ENCODE measurements at places on chromosomes 4 and X. TPM values are rescaled to one million over a fixed set of nuclear protein-coding genes. Genes with fewer than 3 reads are reported as not detected.

The CFAP299 gene
- total RNA-seq = not detected

The XAGE1B gene
- not detected for total RNA-seq

- no peak for DNase-seq
Observed at GRCh38 chr4:179894066-179894778, 2349.0 kb upstream of the TENM3 start.

- DNase-seq = no peak
Observed at GRCh38 chr4:87529187-87529586, at the start of gene SPARCL1. Gene SPARCL1 (minus strand): TSS chr4:87529376. CDS start chr4:87499574, 29,802 bp downstream.

GRCh38 chrX:80485543-80485942, 65.3 kb downstream of the TENT5D start:
- DNase-seq = no peak

- DNase-seq = no peak
Observed at GRCh38 chr4:87166296-87166854, 54.0 kb downstream of the KLHL8 start.

GRCh38 chr4:188195389-188195985, 56.2 kb downstream of the TRIML1 start:
- DNase-seq = no peak

DNA sequence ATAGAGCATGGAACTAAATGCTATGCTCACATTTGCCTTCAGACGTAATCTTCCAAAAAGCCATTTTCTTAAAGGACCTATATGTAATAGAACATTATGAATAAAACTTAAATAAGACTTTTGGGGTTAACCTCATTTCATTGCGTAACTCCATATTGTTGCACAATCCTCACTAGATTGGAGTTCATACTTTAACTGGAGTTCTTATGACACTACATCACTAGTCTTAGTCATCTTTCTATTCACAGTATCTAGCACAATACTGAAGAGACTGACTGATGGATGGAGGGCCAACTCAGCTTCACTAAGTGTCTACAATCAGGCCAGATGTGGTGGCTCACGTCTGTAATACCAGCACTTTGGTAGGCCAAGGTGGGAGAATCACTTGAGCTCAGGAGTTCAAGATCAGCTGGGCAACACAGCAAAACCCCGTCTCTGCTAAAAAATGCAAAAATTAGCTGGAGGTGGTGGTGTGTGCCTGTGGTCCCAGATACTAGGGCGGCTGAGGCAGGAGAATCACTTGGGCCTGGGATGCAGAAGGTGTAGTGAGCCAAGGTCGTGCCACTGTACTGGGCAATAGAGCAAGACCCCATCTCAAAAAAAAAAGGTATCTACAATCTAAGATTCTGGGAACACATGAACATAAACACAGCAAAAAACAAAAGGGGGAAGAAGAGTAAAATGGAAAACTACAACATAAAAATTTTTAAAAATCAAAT, 80.8 kb upstream of the MAB21L2 start:
- no peak for DNase-seq

DNA sequence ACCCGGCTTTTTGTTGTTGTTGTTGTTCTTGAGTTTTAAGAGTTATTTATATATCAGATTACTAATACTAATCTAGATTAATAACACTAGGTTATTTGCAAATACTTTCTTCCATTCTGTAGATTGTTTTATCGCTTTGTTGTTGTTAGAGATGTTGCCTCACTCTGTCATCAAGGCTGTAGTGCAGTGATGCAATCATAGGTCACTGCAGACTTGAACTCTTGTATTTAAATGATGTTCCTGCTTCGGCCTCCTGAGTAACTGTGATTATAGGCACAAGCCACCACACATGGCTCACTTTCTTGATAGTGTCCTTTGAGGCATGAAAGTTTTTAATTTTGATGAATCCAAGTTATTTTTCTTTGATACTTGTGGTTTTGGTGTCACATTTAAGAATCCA, 129.0 kb downstream of the VSIG4 start:
- no peak for DNase-seq

DNA sequence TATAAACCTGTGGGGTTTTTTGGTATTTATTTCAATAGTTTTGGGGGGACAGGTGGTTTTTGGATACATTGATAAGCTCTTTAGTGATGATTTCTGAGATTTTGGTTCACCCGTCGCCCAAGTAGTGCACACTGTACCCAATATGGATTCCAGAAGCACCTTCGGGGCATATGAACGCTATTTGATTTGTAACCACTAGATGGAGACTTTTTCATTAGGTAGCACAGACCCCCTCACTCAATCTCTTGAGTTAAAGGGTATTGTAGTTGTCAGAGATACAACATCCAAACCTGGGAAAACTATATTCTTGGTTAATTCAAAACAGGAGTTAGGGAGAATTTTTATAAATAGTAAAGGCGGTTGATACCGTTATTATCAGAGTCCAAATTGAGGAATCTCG, 79.8 kb downstream of the SPANXN3 start:
- no peak for DNase-seq

DNA sequence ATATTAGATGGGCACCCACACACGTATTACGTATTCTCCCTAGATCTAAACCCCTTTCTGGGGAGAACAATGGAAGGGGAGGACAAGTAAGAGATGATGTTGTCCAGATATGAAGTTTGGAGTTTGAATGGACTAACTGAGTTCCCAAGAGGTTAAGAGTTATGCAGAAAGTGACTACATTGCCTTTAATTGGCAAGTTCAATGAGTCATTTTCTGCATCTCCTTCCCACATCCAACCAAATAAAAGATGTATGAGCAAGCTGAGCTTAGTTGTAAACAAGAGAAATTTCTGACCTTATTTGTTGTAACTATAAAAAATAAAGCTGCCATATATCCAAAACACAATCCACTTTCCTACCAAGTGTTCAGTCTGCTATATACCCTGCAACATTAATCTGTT, 50.5 kb downstream of the TIGD2 start:
- no peak for DNase-seq

GRCh38 chr4:171719691-171720090, 93.5 kb upstream of the GALNTL6 start:
- DNase-seq = no peak

DNA sequence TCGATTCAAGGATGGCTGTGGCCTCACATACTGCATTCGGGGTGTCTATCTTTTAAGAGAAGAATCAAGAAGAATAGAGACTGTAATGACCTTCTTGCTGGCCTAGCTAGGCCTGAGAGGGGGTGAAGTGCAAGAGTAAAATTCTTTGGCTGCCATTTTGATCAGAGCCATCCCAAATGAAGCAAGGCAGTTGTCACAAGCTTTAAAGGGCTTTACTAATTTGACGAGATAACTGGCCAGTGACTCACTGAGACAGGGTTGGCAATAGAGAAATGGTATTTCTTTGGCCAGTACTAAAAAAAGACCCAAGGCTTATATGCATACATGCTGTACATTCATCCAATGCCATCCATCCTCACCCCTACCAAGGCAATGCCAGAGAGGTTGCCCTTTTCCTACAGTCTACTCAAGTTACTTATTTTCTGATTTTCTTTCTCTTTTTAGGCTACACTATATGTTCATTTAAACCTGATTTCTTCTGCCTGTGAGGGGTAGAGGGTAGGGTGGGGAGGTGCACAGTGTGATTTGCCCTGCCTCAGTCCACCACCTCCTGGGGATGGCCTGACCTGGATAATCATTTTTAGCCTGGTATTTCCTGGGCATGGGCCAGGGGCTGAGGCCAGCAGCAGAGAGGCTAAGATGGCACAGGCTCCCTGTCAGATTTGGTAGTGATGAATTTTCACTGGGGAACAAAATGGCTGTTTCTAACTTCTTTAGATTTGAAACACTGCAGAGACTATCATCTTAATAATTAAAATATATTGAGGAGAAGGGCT, 32.2 kb downstream of the ATG4A start:
- no peak for DNase-seq
